ENCODE measurements at places on chromosomes 13 and 19. TPM values are rescaled to one million over a fixed set of nuclear protein-coding genes. Genes with fewer than 3 reads are reported as not detected.
A peak's percentile ranks its signal among the peaks of the same experiment; 100 is the strongest.

DNA sequence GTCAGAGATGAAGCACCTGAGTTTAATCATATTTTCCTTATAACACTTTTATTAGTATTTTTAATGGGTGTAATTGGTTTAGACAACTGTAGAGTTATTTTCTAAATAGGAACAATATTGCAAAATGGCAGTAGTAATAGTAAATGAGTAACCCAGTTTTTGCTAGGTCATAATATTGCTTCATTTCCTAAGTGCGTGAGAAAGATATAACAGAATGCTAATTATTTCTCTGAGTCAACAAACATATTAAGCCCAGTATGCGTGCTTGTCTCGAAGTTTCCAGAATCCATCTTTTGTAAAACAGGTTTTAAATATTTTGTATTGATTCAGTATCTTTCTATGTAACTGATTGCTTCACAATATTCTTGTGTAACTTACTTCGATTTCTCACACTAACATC, 315.3 kb downstream of the MYO16 start:
- no peaks in the 10 kb centered on the region for H3K36me3 ChIP-seq
- no peaks in the 10 kb centered on the region for H3K4me1 ChIP-seq
- H3K4me3 ChIP-seq = no peak overlapping the region
- no peak overlapping the region for H3K27ac ChIP-seq

GRCh38 chr13:36190771-36191170, 23.6 kb downstream of the SOHLH2 start:
- no peak for DNase-seq
- H3K27me3 ChIP-seq = no peaks in the 10 kb centered on the region
- H3K4me1 ChIP-seq = no peaks in the 10 kb centered on the region
- no peak overlapping the region for H3K27ac ChIP-seq
- no peak overlapping the region for H3K4me3 ChIP-seq

OR10H1 gene
- total RNA-seq = not detected

DNA sequence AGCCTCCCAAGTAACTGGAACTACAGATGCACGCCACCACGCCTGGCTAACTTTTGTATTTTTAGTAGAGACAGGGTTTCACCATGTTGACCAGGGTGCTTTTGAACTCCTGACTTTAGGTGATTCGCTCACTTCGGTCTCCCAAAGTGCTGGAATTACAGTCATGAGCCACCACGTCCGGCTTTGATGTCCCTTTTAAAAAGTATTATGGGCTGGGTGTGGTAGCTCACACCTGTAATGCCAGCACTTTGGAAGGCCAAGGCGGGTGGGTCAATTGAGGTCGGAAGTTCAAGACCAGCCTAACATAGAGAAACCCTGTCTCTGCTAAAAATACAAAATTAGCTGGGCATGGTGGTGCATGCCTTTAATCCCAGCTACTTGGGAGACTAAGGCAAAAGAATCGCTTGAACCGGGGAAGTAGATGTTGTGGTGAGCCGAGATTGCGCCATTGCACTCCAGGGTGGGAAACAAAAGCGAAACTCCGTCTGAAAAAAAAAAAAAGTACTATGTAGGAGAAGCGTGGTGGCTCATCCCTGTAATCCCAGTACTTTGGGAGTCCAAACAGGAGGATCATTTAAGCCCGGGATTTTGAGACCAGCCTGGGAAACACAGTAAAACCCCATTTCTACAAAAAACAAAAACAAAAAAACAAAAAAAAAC, 22.8 kb upstream of the ERVV-1 start:
- H3K4me3 ChIP-seq = no peak overlapping the region
- peaks cover 3% of the 10 kb centered on the region for H3K36me3 ChIP-seq
- H3K4me1 ChIP-seq = peaks cover 17% of the 10 kb centered on the region
- DNase-seq = no peak
- H3K27me3 ChIP-seq = no peaks in the 10 kb centered on the region

TJP3 gene
- total RNA-seq = 46.3 TPM

DNA sequence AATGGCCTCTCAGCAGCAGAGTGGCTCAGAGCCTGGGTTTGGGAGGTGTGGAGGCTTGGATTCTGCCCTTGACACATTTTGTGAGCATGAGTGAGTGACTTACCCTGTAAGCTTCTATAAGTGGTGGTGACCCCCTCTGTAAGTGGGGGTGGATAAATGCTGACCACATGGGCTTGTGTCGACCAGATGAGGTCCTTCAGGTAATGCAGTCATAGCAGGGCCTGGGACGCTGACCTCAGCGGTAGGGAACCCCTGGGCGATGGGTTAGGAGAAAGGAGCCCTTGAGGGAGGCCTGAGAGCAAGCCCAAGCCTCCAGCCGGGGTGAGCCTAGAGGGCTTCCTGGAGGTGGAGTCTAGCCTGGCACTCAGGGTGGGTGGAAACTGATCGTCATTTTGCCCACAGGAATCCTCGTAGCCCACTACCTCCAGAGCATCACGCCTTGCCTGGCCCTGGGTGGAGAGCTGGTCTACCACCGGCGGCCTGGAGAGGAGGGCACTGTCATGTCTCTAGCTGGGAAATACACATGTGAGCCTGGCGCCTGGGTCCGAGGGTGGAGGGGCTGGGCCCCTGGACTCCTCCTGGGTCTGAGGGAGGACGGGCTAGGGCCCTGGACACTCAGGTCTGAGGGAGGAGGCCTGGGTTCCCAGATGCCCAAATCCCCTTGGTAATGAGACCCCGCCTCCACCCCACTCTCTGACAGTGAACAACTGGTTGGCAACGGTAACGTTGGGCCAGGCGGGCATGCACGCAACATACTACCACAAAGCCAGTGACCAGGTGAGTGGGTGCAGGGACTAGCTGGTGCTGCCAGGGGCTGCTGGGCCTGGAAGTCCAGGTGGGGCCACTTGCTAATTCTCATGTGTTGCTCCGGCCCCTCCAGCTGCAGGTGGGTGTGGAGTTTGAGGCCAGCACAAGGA, 5.0 kb upstream of the APOE start:
- no peaks in the 10 kb centered on the region for H3K27me3 ChIP-seq
- peaks cover 4% of the 10 kb centered on the region for H3K4me1 ChIP-seq
- peak; percentile 63 for DNase-seq
- peaks cover 42% of the 10 kb centered on the region for H3K36me3 ChIP-seq
- H3K4me3 ChIP-seq = no peak overlapping the region

- no peak overlapping the region for H3K4me3 ChIP-seq
- no peak overlapping the region for H3K27ac ChIP-seq
- H3K36me3 ChIP-seq = no peaks in the 10 kb centered on the region
- no peaks in the 10 kb centered on the region for H3K4me1 ChIP-seq
- DNase-seq = no peak
- H3K27me3 ChIP-seq = no peaks in the 10 kb centered on the region
Observed at GRCh38 chr13:51924756-51925544, 63.2 kb downstream of the CCDC70 start.

JAK3 gene
- total RNA-seq = 12.1 TPM

EBI3 gene
- 1.7 TPM for total RNA-seq

DNA sequence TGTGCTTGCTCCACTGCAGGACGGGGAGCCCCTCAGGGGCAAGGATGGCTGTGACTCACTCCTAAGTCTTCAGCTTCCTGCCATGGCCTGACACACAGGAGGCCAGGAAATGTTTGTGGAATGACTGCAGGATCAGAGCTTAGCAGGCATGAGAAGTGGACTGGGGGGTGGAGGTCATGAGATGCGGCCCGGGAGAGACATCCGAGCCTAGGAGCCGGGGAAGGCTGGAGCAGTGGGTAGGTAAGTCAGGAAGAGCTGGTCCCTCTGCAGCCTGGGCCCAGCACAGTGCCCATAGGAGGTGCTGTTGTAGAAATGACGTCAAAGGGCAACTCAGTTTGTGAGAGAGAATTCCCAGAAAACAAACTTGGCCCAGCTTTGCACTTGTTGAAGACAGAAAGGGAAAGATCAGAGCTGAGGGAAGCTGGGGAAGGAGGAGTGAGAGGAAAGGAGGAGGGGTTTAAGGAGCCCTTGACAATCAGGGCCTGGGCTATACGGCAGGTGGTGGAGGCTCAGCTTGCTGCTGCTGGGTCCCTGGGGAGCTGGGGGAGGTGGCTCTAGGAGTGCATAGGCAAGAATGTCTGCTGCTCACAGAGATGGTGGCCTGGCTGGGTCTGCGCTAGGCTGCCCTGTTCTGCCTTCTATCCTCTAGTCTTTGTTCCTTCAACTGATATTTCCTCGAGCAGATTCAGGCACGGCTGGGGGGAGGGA, 18.5 kb downstream of the POU2F2 start:
- H3K27me3 ChIP-seq = no peaks in the 10 kb centered on the region
- no peaks in the 10 kb centered on the region for H3K4me1 ChIP-seq
- no peak overlapping the region for H3K4me3 ChIP-seq
- DNase-seq = no peak
- no peaks in the 10 kb centered on the region for H3K36me3 ChIP-seq

NLRP7 gene
- 0.07 TPM for total RNA-seq

DNA sequence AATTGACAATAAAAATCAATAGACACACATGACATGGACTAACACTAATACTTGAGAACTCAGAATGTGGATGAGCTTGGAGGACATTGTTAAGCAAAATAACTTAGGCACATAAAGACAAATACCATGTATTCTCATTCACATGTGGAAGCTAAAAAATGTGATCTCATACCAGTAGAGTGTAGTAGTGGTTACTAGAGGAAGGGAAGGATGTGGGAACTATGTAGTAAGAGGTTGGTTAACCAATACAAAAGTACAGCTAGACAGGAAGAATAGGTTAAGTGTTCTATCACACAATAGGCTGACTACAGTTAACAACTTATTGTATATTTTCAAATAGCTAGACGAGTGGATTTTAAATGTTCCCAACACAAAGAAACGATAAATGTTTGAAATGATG, 415.8 kb upstream of the KLF12 start:
- no peak overlapping the region for H3K27ac ChIP-seq
- H3K4me1 ChIP-seq = no peaks in the 10 kb centered on the region
- H3K4me3 ChIP-seq = no peak overlapping the region

ACER1 gene
- not detected for total RNA-seq

GFY gene
- total RNA-seq = not detected

ZNRF4 gene
- not detected for total RNA-seq

GRCh38 chr19:49415102-49415809, 8.0 kb downstream of the PTH2 start:
- no peak overlapping the region for H3K27ac ChIP-seq
- no peaks in the 10 kb centered on the region for H3K4me1 ChIP-seq
- DNase-seq = no peak
- H3K36me3 ChIP-seq = no peaks in the 10 kb centered on the region
- H3K27me3 ChIP-seq = no peaks in the 10 kb centered on the region

LATS2 gene
- total RNA-seq = 44.2 TPM

- H3K36me3 ChIP-seq = no peaks in the 10 kb centered on the region
- no peak for DNase-seq
- H3K4me1 ChIP-seq = no peaks in the 10 kb centered on the region
- no peak overlapping the region for H3K27ac ChIP-seq
- H3K4me3 ChIP-seq = no peak overlapping the region
Observed at GRCh38 chr13:111845621-111846351, 221.2 kb upstream of the SOX1 start.

- H3K4me1 ChIP-seq = no peaks in the 10 kb centered on the region
- no peaks in the 10 kb centered on the region for H3K27me3 ChIP-seq
- DNase-seq = no peak
- no peak overlapping the region for H3K27ac ChIP-seq
- H3K36me3 ChIP-seq = no peaks in the 10 kb centered on the region
Observed at GRCh38 chr13:41708713-41709112, 251.4 kb downstream of the RGCC start.
